Activated naive CD4-positive, alpha-beta T cell (primary cell): ENCODE measurements at places on chromosomes 5 and 9.

DNA sequence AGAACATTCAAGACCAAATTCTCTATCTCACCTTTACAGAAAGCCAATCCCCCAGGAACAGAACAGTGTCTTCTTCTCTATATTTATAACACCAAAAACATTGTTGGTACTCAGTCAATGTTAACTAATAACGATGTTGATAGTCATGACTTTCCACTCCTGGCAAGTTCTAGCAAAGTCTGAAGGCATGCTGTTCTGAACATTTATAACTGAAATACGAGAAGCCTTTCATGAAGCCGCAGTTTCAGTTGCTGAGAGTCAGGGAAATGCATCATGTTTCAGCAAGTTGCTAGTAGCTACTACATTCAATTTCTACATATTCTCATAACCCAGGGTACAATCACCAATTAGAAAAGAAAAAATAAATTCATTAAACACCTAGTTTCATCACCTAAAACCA, 301.4 kb downstream of the PDE4D start:
- DNase-seq = no peak

- DNase-seq = no peak
These were observed 9.7 kb downstream of the LECT2 start for GRCh38 chr5:135944967-135945560.

- no peak for DNase-seq
These were observed 507.4 kb upstream of the SMC2 start for GRCh38 chr9:103586721-103587120.

DNA sequence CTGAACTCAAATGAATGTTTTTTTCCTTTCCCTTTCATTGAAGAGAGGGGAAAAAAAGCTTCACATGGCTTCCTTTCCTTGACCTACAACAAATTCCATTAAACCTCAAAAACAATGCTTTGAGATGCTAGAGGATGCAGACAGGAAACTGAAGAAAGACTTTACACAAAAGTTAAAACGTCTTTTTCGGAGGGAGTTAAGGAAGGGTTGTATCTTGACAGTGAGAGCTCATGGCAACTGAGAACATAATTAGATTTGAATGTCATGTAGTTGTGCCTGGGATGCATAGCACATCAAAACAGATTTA, 66.4 kb downstream of the EBF1 start:
- no peak for DNase-seq

DNA sequence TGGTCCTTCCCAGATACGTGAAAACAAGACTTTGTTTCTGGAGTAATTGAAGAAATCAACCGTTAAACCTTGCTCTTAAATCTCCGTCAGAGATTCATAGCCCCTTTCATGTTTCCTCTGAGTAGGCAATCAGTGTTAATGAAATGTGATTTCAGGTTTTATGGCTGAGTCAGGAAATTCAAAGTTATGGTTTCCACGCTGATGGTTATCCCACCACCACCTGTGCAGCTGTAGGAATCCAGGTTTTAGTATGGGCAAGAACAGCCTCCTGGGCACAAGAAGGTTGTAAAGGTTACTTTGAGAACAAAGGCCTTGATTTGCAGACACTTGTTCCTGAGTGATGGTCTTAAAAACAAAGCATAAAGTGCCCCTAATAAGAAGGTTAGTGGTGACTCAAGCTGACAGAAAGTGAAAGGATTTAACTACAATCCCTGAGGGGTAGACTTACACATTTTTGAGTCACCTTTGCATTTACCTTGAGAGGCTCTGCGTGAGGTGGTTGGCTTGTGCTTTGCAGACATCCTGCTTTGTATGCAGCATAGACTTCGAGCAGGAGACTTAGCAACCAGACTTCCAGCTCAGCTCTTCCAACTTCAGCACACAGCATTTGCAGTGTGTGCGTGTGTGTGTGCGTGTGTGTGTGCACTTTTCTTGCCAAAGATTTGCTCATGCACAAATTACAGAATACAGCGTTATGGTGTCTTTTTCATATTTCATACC, 159.6 kb downstream of the TLE4 start:
- DNase-seq = no peak

GRCh38 chr5:107893642-107894041, 222.9 kb upstream of the EFNA5 start:
- DNase-seq = no peak

GRCh38 chr9:95831810-95832209, 43.7 kb upstream of the ERCC6L2 start:
- no peak for DNase-seq

DNA sequence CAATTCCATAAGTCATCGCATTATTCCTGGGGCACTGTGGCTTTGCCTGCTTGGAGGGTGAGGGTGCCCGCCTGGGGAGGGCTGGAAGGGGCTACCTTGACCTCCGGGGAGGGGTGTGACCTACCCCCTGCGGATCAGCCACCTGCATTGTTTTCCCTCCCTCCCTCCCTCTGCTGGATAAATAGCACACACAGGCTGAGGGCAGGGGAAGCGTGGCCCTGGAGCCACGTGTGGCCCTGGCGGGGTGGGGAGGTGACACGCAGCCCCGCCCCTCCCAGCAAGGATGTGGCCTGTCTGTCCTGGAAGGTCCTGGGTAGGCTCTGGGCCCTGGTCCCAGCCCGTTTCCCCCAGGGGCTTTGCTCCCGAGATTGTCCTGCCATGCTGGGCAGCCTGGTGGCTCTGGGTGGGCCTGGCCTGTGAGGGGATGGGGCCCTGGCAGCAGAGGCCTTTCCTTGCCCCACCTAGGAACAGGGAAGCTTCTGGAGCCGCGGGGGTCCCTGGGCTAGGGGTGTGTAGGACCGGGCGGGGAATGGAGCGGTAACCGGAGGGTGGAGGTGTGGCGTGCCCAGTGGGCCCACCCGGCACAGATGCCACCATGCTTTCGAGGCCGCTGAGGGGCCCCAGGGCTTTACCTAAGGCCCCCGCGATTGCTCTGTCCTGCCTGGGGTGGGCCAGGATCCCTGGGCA, 33.4 kb downstream of the RXRA start:
- DNase-seq = no peak

GRCh38 chr9:27329291-27329690, 32.3 kb upstream of the EQTN start:
- DNase-seq = no peak

DNA sequence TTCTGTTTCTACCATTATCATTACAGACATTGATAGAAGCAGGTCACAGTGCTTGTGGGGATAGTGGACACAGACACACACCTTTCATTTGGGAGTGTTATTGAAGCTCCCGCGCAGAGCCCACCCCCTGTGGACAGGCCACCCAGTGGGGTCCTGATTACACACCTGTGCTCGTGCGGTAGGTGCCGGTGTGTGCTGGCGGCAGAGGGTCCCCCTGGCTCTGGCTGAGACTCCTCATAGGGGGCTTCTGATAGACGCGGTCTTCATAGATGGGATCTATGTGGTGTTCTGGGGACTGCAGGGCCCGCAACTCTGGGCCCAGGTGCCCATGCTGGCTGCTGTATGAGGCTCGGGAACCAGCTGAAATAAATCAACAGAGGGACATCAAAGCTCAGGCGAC, 539.7 kb downstream of the CTNND2 start:
- DNase-seq = no peak

DNA sequence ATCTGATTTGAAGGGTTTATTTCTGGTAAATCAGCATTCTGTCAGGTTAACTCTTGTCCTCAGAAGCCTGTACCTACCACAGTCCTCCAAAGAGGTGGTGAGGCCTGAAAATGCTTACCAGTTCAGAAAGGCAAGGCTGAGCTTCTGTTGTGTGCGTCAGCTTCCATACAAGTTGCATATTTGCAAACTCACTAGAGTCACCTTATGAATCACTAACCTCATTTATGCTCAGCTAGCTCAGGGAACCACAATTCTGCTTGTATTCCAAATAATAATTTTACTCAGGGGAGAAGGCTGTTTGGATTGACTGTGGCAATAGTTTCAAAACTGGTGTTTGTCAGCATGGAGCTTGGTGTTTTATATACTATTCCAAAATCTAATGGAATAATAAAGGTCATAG, 355.1 kb upstream of the RFX3 start:
- DNase-seq = no peak

DNA sequence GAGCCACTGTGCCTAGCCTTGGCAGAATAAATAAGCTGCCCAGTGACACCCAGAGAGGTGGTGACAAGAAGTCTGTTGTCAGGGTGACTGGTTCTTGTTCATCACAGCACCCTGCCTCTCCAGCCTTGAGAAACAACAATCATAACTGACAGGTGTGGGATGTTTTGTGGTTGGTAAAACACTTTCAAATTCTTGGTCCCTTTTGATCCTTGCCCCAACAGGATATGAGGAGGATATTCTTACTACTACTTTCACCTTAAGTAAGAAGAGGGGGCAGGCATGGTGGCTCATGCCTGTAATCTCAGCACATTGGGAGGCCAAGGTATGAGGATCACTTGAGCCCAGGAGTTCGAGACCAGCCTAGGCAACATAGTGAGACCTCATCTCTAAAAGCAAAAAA, 14.2 kb upstream of the FRRS1L start:
- DNase-seq = no peak

GRCh38 chr5:125584140-125584520, 837.7 kb upstream of the ZNF608 start:
- no peak for DNase-seq
